ENCODE measurements at places on chromosomes 12 and 14.

GRCh38 chr14:75829316-75829715 lies 152.5 kb downstream of the TGFB3 start:
- DNase-seq, result no peak

DNA sequence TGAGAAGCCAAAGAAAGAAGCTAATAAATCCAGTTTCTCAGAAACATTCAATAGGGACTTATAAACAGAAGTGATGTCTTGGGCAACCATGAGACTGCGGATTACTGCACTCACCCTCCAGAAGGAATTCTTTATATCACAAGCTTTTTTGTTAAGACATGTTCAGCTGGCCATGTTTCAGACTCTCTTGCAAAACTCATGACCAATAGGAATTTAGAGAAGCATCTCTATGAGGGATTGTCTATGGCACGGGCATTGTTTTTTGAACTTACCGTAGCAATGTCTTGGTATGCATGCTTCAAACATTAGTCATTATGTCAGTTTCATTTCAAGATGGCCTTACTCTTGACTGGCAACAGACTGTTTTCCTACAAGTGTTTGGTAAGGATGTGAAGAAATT lies 15.5 kb upstream of the ZNF268 start:
- no peak for DNase-seq

DNA sequence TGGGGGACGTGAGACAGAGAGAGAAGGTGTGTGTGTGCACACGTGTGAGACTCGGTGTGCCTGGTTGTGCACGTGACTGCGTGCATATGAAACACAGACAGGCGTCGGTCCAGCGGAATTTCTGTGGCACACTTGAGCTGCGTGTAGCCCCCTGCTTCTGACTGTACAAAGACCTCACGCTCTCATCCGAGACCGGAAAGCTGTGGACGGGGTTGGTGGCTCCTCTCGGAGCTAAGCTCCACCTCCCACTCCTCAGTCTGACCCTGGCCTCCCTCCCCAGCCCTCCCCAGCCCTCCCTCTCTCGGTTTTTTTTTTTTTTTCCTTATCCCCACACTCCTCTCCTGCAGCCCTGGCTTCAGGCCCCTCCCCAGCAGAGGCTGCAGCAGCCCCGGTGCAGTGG lies 8.3 kb upstream of the C14orf180 start:
- no peak for DNase-seq

GRCh38 chr12:31618228-31619025 lies 27.5 kb upstream of the DENND5B start:
- no peak for DNase-seq

DNA sequence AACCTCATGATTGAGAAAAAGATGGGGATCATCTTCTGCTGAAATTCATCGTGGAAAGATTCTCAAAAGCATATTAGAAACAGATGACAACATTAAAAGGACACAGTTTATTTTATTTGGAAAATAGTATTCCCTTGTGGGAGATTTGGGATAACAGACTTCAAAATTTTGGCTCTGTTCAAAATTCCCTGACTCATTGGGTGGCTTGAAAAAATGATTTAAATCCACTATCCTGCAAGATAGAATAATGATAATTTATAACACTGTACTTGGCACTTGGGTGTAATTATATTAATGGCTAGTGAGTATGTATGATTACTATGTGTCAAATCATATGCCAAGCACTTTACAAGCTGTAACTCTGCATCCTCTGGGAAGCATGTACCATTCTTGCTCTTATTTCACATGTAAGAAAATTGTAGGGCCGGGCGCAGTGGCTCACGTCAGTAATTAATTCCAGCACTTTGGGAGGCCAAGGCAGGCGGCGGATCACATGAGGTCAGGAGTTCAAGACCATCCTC lies 128.8 kb downstream of the LMNTD1 start:
- DNase-seq, result no peak

- no peak for DNase-seq
Measured at GRCh38 chr12:1829306-1829900, 9.0 kb downstream of the LRTM2 start.

GRCh38 chr14:67137744-67138371 lies 51.4 kb upstream of the GARIN2 start:
- no peak for DNase-seq

GRCh38 chr12:109875572-109876131 lies 4.7 kb downstream of the GLTP start:
- DNase-seq, result no peak

- no peak for DNase-seq
Measured at GRCh38 chr12:32303174-32303549, 96.2 kb upstream of the FGD4 start.

- DNase-seq, result no peak
Measured at GRCh38 chr14:105876829-105877228, 350.4 kb downstream of the TMEM121 start.

GRCh38 chr12:75818863-75819262 lies 212.7 kb downstream of the PHLDA1 start:
- no peak for DNase-seq

DNA sequence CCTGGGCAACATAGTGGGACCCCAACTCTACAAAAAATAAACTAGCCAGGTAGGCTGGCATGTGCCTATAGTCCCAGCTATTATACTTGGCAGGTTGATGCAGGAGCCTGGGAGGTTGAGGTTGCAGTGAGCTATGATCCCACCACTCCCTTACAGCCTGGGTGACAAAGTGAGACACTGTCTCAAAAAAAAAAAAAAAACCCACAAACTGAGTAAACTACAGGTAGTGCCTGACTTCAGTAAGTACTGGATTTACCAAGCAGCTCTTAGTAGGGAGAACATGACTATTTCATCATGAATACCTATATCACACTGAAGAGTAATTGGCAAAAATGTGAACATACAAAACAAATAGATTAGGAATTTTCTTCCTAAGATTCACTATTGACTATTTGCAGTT lies 32.4 kb upstream of the AP4S1 start:
- no peak for DNase-seq

- DNase-seq, result no peak
Measured at GRCh38 chr12:118319627-118320026, 53.1 kb downstream of the TAOK3 start.

DNA sequence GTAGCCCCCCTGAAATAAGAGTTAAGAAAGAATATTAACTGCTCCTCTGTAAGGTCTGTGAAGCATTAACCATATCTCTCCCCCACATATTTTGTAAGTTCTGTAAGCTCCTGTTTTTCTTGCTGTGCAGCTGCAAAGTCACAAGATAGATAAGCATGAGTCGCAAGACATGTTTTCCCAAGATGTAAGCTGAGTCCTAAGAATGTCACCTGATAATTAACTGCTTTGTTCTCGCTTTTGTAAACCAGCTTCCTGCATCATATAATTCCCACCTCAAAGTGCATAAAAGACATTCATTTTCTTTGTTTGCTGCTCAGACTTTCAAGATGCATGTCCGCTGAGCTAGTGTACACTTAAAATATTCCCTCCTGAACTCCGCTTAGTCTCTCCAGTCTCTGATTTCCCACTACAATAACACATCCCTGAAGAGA lies 27.0 kb upstream of the PHC1 start:
- no peak for DNase-seq

DNA sequence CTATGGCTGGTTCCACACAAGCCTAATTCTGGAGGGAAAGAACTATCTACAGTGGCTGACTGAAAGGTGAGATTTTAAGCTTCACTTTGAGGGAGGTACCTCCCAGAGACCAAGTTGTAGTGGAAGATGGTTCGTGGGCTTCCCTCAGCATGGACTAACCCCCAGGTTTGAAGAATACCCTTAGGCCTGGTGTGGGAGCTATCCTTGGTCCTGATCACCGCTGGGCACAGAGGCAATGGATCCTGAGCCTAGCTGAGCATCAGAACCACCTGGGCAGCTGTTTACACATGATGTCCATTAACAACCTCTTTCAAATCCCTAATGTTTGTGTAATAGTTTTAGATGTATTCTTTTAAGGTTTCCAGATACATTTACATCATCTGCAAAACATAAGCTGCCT lies 10.3 kb downstream of the DAO start:
- DNase-seq, result no peak

- DNase-seq, result no peak
Measured at GRCh38 chr14:103502877-103503276, 19.8 kb downstream of the CKB start.

GRCh38 chr12:70590051-70590450 lies 47.2 kb downstream of the PTPRB start:
- peak; percentile 15 for DNase-seq

GRCh38 chr12:26692407-26692806 lies 140.6 kb downstream of the ITPR2 start:
- no peak for DNase-seq

GRCh38 chr12:104152685-104153241 lies 14.8 kb upstream of the NFYB start:
- DNase-seq, result no peak

- DNase-seq, result no peak
Measured at GRCh38 chr12:30969006-30969405, 42.5 kb downstream of the TSPAN11 start.

- no peak for DNase-seq
Measured at GRCh38 chr14:88255798-88256197, 67.3 kb downstream of the KCNK10 start.

GRCh38 chr12:1504895-1505311 lies 89.5 kb downstream of the FBXL14 start:
- DNase-seq, result no peak

GRCh38 chr12:67482751-67483661 lies 165.5 kb upstream of the DYRK2 start:
- peak; percentile 13 for DNase-seq

GRCh38 chr14:94049625-94050023 lies 23.5 kb downstream of the OTUB2 start:
- DNase-seq, result no peak
